ENCODE measurements at places on chromosomes 1 and 21.

DNA sequence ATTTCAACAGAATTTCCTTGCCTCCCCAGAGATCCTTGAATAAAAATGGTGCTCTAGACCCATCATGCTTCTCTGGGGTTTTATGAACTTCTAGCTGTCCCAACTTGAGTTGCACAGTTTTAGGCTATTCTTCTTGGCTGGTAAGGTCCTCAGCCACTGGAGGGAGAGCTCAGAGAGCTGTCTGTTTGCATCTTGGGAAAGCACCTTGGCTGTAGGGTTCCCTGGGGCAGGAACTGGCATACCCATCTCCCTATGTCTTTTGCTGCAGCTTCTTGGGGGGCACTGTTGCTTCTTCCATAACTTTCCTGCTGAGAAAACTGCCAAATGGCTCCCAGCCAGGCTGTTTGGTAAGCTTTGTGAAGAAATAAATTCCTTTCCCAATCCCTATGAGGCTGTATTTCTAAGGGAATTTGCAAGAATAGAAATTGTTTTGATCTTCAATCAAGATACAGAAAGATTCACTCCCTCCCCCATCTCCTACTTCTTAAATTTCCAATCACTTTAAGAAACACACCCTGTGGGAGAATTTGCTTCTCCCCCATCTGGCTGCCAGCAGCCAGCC lies 8.2 kb upstream of the FMOD start:
- no peak for DNase-seq

DNA sequence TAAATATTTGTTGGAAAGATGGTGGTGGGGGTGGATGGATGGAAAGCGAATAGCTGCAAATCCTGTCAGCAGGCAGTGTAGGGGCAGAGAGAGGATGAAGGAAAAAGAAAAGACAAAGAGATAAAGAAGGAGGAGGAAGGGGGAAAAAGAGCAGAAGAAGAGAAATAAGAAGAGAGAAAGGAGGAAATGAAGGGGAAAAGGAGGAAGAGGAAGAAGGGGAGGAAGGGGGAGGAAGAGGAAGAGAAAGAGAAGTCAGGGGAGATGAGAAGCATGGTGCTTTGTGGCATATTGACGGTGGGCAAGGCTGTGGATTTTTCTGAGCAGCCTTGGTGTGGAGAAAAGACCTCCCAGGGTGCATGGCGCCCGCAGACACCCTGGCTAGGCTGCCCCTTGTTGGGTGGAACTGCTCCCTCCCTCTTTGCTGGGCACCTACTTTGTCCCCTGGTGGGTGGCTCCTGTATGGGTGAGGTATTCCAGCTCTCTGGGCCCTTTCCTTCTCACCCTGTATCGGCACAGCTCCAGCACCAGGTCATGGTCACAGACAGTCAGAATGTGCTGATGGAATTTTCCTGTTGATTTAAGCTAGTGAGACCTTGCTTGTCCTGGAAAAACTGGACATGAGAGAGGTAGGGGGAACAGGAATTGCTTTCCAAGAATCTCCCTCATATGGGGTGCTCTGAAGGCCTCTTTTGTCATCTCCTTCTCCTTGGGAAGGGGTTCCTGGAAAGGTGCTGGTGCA lies 45.7 kb upstream of the TLR5 start:
- DNase-seq = no peak

DNA sequence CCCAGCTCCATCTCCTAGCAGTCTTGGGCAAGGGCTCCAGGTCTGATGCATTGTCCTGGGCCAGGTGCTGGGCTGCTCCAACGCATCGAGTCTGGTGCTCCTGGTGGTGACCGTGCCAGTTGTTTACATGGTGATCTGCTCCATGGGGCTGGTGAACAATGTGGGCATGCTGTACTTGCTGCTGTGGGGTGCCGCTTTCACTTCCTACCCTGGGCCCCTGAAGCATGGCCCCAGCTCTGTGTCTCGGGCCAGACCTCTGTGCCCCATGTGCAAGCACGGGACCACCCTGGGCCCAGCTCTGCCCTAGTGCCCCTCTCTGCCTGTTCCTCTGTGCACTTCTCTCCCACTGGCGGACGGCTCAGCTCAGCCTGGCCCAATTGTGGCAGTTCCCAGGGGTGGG lies 119.4 kb downstream of the MAST2 start:
- DNase-seq = no peak

- DNase-seq = no peak
Measured at GRCh38 chr1:9746651-9747050, 77.1 kb downstream of the CLSTN1 start.

DNA sequence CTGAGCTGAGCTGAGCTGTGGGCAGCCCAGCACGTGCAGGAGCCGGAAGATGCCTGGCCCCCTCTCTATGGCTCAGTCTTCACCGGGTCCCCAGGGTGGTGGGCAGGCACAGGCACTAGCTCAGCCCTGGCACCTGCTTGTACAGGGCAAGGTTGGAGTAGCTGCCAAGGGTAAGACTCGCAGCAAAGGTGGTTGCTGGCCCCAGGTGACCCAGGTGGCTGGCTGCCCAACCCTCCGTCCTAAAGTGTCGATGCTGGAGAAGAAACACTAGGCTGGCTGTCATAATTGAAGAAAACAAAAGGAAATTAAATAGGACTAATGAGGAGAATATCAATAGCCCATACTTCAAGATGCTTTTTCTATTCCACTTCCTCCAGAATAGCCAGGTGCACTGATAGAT lies 77.1 kb upstream of the ACTL8 start:
- DNase-seq = no peak

DNA sequence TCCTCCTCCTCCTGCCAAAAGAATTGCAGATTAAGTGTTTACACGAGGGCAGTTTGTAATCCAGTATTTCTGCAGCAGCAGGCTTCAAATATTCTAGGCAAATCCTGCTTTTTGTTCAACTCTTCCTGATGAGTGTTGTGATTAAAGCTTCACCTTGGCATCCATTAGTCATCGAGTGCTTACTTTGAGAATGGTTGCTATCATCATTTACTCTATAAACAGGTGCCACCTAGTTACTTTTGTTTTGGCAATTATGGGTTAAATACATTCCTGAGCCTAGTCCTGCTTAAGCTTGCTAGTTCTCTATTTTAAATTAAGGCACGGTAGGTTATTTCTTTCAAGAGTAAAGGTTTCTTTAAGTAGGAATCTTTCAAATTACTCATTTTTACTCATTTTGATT lies 20.3 kb downstream of the PDC start:
- no peak for DNase-seq

- no peak for DNase-seq
Measured at GRCh38 chr1:208204779-208205178, 39.4 kb downstream of the PLXNA2 start.

DNA sequence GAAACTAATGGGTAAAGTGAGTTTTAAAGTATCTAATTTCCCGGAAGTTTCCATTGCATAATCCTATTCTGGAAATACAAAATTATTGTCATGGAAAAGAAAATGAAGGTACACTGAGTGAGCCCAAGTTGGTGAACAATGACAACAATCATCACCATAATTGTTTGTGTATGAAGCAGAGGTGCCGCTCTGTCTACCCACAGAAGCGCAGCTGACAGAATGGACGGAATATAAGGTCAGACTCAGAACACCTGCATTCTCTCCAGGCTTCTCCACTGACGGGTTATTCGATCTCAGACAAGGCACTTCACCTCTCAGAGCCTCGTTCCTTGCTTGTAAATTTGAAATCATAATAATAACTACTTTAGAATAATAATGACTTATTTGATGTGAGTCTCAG lies 99.1 kb upstream of the NGF start:
- no peak for DNase-seq

DNA sequence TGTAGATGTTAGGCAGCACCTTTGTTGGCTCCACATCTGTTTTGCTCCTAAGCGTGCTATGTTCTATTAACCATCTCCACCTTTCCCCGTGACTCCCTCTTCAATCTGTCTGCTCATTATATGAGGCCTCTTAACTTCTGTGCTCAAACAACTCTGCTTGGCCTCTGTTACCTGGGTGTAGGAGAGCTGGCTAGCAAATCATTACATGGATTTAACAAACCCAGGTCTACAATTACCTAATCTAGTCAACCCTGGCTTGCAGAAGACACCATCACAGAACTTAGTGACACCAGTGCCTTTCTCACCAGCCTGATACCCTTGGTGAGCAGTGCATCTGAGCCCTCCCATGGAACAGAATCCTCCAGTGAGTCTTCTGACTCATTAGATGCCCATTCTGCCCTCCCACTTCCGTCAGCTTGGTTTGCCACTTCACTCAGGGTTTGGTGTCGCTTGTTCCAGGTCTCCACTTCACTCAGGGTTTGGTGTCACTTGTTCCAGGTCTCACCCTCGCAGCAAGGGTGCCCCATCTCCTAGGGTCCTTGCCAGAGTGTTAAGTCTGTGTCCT lies 92.0 kb upstream of the KIF26B start:
- DNase-seq = no peak

DNA sequence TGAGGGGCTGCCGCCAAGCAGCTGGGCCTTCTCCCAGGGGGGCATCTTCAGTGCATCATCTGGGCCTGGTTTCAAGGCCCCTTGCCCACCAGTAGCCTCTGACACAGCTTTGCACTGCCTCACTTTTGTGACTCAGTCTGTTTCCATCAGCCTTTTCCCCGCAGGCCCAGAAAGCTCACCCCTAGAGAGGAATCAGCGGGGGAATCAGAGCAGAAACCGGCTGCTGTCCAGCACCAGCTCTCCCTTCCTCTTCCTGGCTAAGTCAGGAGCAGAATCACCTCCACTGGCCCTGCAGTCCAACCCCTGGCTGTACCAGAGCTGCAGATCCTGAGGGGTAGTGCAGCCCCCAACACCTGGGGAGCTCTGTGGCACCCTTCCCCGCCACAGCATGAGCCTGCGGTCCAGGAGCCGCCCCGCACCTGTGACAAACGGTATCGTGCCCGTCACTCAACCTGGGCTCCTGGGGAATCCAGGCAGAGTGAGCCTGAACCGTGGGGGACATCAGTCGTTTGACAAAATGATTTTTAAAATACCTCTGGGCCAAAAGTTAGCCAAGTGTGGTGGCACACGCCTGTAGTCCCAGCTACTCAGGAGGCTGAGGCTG lies 83.3 kb upstream of the TMEM51 start:
- no peak for DNase-seq

- DNase-seq = no peak
Measured at GRCh38 chr1:27391511-27392095, 819 bp upstream of the GPR3 start.

DNA sequence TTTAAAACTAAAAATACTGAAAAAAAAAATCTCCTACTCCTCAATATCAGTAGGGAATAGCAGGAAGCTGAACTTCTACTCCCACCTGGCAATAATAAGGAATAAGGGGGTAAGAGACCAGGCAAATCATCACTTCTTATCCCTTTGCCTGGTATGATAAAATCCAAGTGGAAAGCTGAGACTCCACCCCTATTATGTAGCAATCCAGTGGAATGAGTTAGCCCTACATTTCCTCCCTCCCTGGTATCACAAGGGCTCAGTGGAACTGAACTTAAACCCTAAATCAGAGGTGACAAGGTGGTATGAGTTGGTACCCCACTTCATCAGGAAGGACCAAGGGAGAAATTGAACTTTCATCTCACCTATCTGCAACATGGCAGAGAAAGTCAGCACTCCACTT lies 25.7 kb downstream of the TRIM33 start:
- no peak for DNase-seq

GRCh38 chr1:157335056-157335455 lies 196.9 kb upstream of the ETV3 start:
- DNase-seq = no peak

DNA sequence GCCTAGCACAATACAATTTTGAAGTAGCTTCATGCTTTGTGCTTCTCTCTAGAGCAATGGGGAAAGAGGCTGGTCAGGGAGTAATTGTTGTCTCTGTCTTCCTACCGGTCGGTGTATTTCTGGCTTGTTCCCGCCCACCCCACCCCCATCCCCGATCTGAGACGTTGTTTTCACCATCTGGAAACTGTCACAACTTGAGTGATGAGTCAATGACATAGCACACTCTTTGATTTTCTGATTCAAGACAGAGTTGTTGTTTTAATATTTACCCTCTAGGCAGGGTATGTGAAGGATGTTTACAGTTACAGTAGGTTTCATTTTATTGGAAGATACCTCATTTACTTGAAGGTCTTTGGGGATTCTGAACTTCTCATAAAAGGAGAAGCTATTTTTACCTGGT lies 7.0 kb downstream of the IL12RB2 start:
- no peak for DNase-seq

DNA sequence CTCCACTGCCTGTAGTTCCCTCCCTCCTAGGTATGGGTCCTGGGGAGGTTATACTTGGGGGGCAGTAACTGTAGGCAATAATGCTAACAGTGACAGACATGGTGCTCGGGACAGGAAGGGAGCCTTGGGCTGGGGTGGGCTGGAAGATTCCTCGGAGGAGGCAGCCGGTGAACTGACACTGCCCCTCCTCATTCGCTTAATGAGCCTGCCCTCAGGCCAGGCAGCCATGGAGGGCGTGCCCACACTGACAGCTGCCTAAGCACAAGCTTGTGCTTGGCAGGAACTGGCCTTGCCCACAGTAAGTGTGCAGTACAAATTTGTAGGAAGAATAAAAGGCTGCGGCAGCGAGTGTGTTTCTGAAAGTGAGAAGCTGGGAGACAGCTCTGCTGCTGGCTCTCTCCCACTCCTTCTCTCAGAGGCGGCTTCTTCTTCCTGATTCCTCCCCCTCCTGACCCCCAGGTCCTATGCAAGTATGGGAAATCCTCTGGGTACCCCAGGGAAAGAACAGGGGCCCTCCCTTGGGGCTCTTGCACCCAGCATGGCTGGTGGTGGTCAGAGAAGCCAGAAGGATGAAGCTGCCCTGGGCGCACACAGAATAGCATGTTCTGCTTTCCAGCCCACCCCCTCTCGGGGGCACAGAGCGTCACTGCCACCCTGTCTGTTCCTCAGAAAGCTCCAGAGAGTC lies 23.6 kb downstream of the OPTC start:
- no peak for DNase-seq

GRCh38 chr1:175376194-175376593 lies 183.6 kb upstream of the KIAA0040 start:
- no peak for DNase-seq

GRCh38 chr1:232207073-232207866 lies 422.7 kb downstream of the SIPA1L2 start:
- DNase-seq = no peak

DNA sequence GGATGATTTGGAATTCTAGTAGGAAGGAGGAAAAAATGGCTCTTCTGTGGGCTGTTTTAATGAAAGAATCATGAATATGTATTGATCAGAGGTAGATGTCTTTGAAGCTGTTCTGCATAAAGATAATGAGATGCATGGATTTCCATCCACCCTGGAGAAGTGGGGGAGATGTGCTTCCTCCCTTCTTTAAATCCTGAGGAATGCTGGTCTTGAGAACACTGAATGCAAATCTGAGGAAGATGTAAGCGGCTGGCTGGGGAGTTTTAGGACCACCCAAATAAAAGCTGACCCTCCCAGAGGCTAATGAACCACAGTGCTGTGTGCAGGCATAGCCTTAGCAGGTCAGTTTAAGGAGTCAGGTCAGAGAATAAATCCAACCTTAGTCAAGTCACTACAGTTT lies 37.3 kb downstream of the ZMYND12 start:
- DNase-seq = no peak
